ENCODE measurements at places on chromosomes 16 and 17. TPM values are rescaled to one million over a fixed set of nuclear protein-coding genes. Genes with fewer than 3 reads are reported as not detected.

The CRYM gene
- not detected for total RNA-seq

The DPEP3 gene
- total RNA-seq, result not detected

The SPAG7 gene
- total RNA-seq, result 55.8 TPM

The DNASE1 gene
- total RNA-seq, result 9.1 TPM

The GPR179 gene
- total RNA-seq, result not detected

The GUCY2D gene
- not detected for total RNA-seq

The NHLRC4 gene
- 3.8 TPM for total RNA-seq

The TSPAN10 gene
- 1.2 TPM for total RNA-seq

The CLDN7 gene
- 0.17 TPM for total RNA-seq

The PIGS gene
- total RNA-seq, result 82.5 TPM

The CD19 gene
- total RNA-seq, result 2.1 TPM

The PPP4C gene
- total RNA-seq, result 63.2 TPM

All from pericardium fibroblast (primary cell).